ENCODE measurements at places on chromosomes 13 and 19. TPM values are rescaled to one million over a fixed set of nuclear protein-coding genes. Genes with fewer than 3 reads are reported as not detected.

GRCh38 chr13:106927421-106927820, 359.5 kb upstream of the ARGLU1 start:
- no peak for DNase-seq

DNA sequence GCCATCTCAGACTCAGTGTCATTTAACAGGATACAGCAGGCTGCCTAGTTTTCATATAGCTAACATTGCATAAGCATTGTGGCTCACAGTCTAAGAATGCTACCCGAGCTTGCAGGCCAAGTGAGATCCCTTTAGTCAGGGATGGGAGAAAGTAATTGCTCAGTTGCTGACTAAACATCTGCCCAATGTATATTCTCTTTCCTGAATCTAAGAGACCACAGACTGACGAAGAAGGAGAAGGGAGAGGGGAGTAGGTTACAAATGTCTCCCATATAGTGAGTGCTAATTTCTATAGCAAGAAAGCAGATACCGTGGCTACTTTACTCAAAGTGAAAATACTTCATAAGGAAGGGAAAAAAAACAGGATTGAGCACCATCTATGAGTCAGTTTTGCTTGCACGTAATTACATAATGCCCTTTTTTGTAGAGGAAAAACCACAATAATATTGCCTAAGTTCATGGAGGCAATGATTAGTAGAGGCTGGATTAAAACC, 453.9 kb downstream of the COG6 start:
- DNase-seq, result no peak

GRCh38 chr19:42065051-42065450, 5.0 kb downstream of the GRIK5 start:
- no peak for DNase-seq

The ZNF578 gene
- 0.27 TPM for total RNA-seq

DNA sequence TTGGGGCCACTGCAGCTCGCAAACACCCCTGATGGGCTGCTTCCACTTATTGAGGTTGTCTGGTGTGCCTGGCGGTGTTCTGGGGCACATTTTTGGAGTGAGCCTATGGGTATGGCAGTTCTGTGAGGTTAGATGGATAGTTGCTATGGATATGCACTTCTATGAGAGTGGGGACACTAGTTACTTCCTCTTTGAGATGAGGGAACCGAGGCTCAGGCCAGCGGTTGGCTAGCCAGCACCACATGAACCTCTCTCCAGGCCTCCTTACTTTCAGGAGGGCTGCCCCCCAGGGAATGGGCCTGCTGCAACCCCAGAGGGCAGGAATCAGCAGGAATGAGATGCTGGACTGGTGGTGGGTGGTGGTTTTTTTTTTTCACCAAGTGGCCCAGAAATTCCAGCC, 13.5 kb upstream of the PRR19 start:
- no peak for DNase-seq

DNA sequence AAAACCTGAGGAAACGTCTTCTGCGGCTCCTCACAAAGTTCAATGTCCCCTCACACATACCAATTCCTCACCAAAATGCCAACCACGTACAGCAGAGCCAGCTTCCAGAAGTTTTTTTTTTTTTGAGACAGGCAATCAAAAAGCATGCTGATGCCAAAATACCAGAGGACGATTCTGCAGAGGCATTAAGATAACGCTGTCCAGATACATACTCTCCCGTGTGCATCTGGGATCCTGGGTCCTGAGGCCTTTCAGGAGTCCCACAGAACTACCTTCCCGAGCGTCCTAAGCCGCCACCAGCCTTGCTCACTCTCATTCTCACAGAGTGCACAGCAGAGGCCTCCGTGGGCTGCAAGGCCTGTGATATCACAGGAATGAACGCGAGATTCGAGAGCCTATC, 5.0 kb downstream of the DCUN1D2 start:
- no peak for DNase-seq

GRCh38 chr19:6216996-6217751, 62.6 kb downstream of the MLLT1 start:
- peak; percentile 17 for DNase-seq

The OVOL3 gene
- total RNA-seq, result not detected

GRCh38 chr13:46575301-46575771, 22.4 kb downstream of the LRCH1 start:
- no peak for DNase-seq

Data from mucosa of descending colon (tissue), 3 donors.